Peyer's patch (tissue), 4 donors: ENCODE measurements at places on chromosomes 5 and 9.

DNA sequence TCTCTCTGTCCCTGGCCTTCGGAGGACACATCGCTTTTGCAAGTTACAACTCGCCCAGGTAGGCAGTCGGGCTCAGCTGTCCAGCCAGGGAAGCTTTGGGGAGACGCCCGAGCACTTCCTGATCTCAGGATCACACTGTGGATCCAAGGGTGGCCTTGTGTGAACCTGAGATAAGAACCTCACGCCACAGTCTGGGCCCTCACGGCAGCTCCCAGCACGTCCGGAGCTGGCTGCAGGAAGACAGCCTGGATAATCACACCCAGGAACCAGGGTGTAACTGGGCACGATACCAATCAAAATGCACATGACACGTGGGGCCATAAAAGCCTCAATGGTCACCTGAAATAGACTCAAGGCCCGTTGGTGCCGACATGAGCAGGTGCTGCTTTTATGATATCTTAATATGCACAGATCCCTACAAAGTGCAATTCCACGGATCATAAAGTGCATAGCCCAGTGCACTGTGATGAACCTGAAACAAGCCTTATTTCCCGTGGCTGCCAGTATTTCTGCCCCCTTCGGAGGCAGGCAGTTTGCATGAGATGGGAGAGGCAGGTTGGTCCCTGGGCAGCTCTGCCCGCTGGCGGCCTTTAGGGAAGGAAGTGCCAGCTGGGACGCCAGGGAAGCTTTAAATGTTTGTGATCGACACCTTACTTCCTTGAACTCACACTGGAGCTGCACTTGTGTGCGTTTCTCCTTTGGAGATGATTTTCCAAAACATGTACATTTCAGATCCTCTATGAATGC, 14.5 kb downstream of the SLC6A18 start:
- peak; percentile 90 for DNase-seq

- DNase-seq: no peak
These were observed 5.0 kb downstream of the GRXCR2 start for GRCh38 chr5:145867806-145868205.

DNA sequence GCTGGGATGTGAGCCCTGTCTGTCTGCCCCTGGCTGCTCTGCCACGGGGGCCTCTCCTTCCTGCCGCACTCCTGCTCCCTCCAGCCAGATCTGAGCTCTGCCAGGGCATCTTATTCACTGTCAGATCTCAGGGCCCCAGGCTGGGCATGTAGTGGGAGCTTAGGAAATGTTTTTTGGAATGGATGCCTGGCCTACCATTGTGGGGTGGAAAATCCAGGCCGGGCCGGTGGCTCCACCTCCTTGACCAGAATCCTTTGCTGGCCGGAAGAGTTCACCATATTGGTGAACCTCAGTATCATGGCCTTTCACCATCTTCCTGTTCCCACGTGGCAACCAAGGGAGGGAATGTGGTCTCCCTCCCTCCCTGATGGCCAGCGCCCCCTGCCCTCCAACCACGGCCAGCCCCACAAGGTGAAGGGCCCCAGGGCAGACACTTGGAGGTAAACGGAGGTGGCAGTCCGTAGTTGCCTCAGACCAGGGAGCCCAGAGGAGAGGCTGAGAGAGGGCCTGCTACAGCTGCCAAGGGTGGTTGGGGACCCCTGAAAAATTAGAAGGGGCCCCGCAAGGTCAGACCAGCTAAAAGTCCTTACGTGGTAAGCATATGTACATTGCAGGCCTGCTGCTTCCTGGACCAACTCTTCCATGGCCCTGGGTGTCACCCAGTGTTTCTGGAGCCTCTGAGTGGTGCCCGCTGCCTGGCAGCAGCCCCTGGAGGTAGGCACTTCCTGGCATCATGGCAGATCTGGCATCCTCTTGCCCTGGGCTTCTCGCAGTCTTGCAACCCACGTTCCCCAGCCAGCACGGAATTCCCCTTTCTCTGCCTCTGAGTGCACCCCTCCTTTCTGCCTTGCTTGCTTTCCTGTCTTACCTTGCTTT, 153.3 kb downstream of the RGS3 start:
- peak; percentile 27 for DNase-seq

DNA sequence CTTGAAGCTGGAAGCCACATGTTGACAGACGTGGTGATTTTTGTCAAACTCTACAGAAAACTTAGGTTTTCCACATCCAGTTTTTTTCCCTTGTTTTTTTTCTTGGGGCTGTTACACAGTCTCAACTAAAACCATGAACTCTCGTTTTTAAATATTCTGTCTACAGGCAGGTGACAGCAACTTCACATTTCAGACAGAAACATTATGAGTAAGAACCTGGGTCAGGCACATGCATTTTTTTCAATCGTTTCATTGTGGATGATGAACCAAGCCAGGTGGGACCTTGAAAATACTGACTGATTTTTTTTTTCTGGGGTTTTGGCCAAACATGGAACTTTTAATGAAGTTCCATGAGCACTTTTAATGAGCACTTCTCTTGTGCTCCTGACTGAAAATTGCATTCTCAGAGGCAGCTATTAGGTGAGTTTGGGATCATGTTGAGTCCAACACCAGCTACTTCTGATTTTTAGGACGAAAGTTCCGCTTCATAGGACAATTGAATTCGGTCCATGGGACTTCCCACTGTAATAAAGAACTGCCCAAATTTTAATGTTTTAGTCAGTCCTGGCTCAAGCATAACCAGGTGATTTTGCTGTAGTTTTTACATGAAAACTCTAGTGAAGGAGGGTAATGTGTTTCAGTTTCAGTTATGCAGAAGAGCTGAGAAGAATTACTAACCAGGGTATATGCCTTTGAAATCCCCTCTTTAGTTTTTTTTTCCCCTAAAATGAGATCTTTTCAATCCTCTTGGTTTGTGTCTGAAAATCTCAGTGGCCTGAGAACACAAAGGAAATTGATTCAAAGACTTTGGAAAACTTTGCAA, 93.2 kb upstream of the ADAMTS16 start:
- no peak for DNase-seq

- DNase-seq: no peak
These were observed 714 bp downstream of the SEC24A start for GRCh38 chr5:134649163-134649835.

DNA sequence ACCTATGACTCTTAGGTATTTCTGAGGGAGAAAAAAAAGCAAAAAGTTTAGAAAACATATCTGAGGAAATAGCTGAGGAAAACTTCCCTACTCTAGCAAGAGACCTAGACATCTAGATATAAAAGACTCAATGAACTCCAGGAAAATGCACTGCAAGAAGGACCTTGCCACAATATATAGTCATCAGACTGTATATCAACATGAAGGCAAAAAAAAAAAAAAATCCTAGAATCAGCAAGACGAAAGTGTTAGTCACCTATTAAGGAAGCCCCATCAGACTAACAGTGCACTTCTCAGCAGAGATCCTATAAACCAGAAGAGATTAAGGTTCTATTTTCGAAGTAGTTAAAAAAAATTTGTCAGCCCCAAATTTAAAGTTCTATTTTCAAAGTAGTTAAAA, 166.2 kb downstream of the TMEM38B start:
- no peak for DNase-seq

DNA sequence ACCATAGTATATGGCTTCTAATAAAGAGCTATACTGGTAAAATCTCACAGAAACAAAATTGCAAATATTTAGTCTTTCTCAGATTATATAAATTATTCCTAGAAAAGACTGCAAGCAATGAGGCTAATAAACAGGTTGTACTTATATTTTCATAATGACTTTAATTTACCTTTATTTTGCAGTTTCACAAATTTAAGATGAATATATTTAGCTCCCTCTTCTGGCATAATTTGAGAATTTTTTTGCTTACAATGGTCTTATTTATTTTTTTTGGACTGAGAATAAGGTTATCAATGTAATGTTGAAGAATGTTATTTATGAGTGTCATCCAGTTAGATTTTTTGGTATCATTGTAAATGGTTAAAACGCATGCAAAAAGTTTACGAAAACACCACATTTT, 56.7 kb downstream of the PIK3R1 start:
- DNase-seq: no peak

DNA sequence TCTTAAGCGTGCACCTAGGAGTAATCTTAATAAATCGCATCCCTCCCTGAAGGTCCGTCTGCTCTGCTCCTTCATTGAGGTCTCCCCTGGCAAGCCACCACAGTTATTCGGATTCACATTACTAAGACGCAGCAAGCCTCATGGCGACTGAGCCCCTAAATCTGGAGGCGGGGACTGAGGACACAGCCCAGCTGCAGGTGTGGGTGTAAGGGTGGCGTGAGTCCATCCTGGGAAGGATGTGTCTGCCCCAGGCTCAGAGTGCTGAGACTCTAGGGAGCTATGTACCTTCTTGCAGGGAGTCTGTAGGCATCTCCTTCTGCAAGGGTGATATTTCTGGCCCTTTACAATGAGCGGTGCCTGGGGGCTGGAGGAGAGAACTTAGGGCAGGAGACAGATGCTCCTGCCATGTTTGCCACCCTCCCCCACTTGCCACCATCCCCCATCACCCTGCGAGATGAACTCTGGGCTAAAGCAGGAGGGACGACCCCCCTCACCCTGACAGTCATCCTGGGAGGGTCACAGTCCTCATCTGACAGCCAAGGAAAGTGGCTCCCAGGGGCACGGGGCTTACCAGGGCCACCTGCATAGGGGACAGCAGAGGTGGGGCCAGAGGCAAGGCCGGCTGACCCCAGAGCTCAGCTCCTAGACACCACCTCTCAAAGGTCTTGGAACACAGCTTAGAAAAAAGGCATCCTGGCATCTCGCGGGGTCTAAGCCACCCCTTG, 76.4 kb upstream of the FCN1 start:
- peak; percentile 27 for DNase-seq

- no peak for DNase-seq
These were observed 90.9 kb downstream of the CFAP90 start for GRCh38 chr5:7759951-7760580.

GRCh38 chr5:164319161-164319560, 813.7 kb downstream of the MAT2B start:
- no peak for DNase-seq

- no peak for DNase-seq
These were observed 324.8 kb downstream of the PRELID2 start for GRCh38 chr5:145510324-145510723.

DNA sequence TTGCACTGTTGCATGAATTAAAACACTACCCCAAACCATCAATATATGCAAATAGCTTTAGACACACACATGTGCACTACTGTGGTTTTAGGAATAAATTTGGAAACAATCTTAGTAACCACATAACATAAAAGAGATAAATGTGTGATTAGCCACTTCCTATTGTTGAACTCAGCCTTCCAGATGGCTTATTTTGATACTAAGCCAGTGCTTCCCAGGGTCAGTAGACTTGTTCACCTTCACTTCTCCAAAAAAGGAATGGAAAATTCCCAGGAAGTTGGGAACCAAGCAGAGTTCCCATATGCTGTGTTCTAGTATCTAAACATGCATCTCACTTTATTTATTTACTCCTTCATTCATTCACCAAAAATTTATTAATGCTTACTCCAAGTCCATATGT, 47.8 kb downstream of the SVEP1 start:
- DNase-seq: no peak

- DNase-seq: no peak
These were observed 3.4 kb downstream of the RORB start for GRCh38 chr9:74500584-74500924.

GRCh38 chr5:96851312-96852062, 24.8 kb upstream of the ERAP2 start:
- no peak for DNase-seq

- DNase-seq: peak; percentile 17
These were observed 94.4 kb upstream of the IFNE start for GRCh38 chr9:21576331-21577189.

DNA sequence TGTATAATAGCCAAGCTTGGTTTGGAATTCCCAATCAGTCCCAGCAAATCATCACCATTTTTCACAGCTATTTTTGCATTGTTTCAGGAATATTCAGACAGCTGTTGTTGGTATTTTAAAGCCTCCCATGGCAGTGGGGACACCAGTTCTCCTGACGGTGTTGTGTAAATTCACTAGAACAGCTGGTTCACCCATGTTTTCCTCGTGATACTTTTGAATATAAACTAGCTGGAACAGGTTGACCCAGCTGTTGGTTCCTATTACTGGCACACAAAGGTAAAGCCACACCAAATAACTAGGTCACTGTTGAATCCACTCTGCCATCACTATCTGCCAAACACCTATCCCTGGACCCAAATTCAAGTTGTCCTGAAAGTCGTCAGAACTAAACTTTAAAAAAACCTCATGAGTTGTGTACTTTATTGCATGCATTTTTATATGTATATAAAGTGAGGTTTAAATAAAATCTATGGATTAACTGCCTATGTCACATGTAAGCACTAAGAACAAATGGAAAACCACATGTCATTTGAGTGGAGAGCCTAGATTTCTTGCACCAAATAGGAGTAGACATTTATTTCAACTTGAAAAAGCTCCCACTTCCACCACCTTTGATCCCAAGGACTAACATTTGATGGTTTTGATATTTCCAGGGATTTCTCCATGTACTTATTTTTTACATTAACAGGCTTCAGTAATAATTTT, 121.9 kb upstream of the PIK3R1 start:
- DNase-seq: no peak

DNA sequence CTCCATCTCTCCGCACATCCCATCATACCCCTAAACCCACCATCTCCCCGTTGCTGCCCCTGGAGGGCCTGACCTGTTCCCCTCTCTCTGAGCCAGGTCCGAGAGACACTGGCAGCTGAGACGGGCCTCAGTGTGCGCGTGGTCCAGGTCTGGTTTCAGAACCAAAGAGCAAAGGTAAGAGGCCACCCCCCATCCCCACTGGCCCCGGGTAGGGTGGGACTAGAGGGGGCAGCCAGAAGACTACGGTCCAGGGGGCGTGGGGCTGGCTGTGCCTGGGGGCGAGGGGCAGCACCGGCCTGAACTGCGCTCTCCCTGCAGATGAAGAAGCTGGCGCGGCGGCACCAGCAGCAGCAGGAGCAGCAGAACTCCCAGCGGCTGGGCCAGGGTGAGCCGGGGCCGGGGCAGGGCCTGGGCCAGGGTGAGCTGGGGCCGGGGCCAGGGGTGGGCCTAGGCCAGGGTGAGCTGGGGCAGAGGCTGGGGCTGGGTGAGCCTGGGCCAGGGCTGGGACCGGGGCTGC, 79.8 kb downstream of the LMX1B start:
- DNase-seq: no peak

GRCh38 chr9:23123048-23123632, 676.5 kb downstream of the DMRTA1 start:
- no peak for DNase-seq

DNA sequence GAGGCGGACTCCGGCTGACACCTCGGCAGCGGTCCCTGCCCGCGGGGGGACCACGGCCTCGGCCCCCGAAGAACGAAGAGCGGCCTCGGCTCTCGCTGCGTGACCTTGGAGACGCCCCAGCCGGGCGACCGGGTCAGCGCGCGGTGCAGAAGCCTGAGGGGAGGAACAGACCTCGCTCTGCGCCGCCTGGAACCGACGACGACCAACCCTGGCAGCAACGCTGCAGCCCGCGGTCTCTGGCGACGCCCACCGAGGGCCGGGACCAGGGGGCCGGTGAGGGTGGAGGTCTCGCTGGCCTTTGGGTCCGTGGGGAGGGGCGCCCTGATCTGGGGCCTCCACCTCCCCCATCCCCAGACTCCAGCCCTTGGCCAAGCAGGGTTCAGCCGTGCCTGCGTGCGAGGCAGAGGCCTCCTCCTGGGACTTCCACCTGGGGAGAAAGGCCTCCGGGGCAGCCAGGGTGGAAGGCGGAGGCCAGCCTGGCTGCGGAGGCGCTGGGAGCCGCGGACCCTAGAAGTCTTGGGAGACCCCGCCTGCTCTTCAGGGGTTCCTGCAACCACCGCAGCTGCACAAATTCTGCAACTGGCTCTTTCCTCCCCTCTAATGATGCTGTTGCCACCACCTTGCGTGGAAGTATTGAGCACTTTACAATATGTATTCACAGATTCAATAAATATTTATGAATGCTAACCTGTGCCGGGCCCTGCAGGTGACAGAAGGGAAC, 44.3 kb upstream of the SLC12A7 start:
- no peak for DNase-seq
